ENCODE measurements at places on chromosomes 2 and 18. TPM values are rescaled to one million over a fixed set of nuclear protein-coding genes. Genes with fewer than 3 reads are reported as not detected.

DNA sequence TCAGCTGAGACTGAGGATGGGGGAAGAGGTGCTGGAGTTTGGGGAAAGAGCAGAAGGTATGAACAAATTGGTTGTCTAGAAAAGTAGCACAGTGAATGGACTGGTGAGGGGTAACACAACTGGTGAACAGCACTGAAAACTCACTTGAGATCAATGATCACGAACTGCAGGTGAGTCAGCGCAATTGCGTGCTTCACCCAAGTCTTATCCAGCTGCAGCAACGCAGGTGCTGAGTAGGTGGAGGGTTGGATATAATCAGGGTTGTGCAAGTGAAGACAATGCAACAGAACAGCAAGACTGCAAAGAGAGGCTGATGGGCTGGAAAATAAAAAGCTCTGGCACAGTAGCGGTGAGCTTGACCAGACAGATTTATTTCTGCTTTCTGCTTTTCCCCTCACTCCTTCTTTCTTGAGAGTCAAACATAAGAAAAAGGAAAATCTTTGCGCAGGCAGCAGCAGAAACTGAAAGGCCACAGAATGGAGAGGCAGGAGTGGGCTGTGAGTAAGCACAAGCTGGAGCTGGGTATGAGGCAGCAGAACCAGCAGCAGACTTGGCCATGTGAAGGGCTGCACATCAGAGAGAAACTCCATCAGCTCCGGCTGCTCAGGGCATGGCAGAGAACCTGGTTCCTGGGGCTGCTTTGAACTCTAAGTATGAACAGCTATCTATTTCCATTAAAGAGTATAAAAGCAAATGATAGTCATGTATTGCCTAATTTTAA lies 99.4 kb upstream of the ARL5A start:
- DNase-seq = no peak

DNA sequence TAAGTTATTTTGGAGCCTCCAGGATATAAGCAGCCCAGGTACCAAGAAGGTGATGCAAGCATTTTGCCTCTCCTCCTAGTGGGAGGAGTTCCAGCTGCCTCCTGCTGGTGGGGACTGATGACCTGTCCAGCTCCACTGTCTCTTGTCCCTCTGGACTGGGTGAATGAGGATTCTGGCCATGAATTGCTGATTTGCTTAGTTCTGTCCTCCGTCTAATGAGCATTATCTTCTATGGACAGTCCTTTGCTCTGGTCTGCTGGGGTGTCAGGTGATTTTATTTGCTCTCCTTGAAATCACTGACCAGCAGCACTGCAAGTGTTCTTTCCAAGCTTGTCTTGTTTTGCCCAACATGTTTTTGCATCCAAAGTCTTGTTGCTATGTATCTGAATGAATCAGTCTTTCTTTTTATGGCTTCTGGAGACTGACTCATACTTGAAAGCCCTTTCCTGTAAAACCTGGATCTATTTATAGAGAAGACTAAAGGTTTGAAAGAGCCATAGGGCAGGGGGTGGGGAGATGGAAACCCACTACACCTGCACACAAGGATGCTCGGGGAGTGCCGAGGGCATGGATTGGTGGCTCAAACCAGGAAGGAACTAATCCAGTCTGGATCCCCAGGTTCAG lies 40.5 kb upstream of the EFHD1 start:
- DNase-seq = no peak

DNA sequence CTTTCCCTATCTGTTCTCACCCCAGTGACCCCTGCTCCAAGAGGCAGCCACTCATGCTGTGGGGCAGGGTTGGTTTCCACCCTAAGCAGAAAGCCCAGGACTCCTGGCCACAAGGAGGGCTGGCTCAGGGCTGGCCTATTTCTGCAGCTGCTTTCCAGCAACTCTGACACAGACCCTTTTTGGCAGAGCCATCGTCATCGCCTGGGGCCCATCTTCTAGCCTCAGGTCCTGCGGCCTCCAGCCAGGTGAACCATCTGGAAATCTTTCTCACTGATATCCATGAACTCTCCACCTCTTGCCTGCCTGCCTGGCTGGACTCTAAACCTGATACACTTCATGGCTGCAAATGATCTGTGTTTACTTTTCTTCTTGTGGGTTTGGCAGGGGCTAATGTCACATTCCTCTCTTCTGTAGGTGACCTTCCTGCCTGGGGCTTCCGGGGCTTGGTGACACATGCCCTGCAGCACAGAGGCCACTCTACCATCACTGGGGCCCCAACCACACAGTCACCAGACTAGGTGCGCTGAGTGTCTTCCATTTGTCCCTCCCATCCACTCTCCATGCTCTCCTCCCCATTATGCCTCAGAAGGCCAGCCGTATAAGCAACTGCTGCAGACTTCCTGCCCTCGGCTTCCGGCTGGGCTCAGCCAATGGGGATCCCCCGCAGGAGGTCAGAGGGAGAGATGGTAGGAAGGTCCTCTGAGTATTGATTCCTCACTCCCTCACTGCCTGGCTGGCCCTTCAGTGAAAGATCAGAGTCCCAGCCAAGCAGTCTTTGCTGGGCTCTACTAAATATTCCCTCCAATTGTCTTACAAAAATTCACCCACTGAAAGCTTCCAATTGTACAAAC lies 9.7 kb upstream of the COPS8 start:
- no peak for DNase-seq

The STARD6 gene
- not detected for total RNA-seq

DNA sequence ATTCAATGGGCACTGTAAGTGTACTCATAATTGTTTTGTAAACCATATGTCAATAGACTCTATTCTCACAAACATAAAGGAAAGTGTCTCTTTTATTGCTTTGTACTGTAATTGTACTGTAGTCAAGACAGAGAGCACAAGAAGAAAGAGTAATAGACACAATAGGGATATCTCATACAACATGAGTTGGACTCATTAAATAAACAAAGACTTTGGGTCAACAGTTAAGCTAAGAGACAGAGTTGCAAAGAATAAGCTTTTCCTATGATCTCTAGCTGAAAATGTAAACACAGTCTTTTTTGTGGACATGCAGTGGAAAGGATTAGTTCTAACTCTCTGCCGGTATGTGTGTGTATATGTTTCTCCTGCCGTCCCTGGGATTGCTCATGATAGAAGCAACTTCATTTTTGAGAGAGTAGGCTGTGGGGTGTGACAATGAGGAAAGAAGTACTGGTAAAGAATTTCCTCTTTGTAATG lies 13.9 kb upstream of the KYNU start:
- DNase-seq = no peak

GRCh38 chr2:241009601-241010530 lies 11.4 kb downstream of the SNED1 start:
- DNase-seq = peak; percentile 7

DNA sequence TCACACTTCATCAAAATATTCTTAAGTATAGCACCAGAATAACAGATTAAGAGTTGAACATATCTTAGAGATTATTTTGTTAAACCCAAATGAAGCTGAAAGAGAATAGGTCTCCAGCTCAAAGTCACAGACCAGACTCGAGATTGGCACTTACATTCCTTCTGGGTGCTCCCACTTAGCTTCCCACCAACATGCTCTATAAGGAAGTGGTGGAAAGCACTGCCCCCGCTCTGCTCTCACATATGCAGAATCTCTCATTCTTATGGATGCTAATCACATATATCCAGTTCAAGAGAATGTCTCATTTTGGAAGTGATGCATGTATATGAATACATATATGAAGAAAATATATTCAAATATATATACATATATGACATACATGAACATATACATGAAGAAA lies 71.5 kb upstream of the CD226 start:
- DNase-seq = no peak

- no peak for DNase-seq
These were observed 5.1 kb downstream of the HNMT start for GRCh38 chr2:137969418-137969765.

DNA sequence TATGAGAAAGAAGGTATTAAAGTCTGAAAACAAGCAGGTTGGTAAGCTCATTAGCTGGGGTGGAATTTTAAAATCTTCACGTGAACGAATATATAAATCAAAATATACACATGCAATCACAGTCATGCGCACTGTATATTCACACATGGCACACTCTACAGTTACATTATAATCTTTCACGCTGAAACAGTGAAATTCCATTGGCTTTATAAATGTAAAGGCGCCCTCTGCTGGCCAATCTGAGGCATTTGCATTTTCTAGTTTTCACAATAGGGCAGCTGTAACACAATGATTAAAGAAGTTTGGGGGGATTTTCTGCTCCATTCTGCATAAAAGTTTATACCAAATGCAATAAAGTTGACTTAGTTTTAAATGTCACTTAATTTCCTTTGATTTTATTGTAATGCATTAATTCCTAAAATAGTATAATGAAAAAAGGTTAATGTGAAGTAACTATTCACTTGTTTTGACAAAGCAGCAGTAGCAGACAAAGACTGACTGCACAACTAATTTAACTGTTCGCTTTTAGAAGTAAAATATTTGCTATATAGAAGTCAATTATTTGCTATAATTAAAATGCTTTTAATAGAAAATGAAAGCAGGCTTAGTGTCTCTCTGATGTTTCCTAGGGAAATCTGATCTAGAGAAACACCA lies 17.2 kb downstream of the IFIH1 start:
- peak; percentile 30 for DNase-seq

- no peak for DNase-seq
These were observed 117.6 kb downstream of the CAPN13 start for GRCh38 chr2:30689496-30690125.

- DNase-seq = no peak
These were observed 453.7 kb downstream of the SLC4A3 start for GRCh38 chr2:220081171-220081570.

- no peak for DNase-seq
These were observed 179.4 kb downstream of the ANTXR1 start for GRCh38 chr2:69192176-69192945.

DNA sequence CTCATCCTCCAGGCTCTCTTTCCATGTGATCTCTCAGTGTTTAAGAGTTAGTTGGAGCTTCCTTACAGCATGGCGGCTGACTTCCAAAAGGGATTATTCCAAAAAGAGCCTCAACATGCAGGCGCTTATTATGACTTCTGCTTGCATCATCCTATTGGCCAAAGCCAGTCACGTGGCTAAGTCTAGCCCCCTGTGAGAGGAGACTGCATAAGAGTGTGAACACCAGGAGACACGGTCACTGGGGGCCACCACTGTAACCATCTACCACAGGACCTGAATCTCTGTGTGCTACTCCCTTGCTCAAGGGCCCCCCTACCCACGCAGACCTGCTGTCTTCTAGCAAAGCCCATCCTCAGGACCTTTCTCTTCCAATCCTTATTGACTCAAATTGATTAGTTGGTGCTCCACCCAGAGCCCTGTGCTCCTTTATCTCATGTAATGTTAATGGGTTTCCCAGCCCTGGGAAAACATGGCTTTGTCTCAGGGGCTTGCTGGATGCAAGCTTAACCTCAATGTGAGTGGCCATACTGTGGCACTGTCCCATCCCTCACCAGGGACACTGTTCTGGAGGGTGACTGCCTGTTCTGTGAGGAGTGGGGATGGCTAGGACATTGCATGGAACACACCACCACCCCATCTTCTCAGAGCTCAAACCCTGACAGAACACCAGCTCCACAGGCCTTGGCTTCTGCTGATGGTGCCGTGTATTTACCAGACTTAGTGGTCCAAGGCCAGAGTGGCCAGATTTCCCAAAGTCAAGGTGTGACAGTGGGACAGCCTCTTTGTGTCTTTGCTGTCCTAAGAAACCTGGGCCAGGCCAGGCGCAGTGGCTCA lies 4.2 kb downstream of the IL1RN start:
- no peak for DNase-seq

GRCh38 chr2:31770741-31771140 lies 190.0 kb upstream of the SRD5A2 start:
- DNase-seq = no peak

GRCh38 chr2:16861111-16861510 lies 195.5 kb upstream of the CYRIA start:
- DNase-seq = no peak

- DNase-seq = no peak
These were observed 38.6 kb downstream of the SS18 start for GRCh38 chr18:26051843-26052242.

DNA sequence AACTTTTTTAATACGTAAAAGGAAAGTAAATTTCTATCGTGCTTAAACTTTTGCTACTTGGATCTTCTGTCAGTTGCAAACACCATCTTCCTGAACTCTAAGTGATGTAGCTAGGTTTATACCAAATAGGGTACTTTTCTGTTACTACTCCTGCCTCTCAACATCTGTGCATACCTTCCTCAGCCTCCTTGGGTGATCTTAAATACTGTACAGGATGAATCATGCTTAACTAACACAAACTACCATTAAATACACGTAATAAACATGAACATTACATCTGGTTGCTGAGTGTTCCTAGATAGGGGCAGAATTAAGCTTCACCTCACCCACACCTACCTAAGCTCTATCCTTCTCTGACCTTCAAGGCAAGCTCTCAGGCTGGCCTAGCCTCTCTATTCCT lies 398.0 kb downstream of the TXNL1 start:
- no peak for DNase-seq

GRCh38 chr2:177229442-177230242 lies 17.0 kb downstream of the HNRNPA3 start:
- no peak for DNase-seq
